NCI-H510A (cell line): ENCODE measurements at places on chromosomes 6 and 20.

DNA sequence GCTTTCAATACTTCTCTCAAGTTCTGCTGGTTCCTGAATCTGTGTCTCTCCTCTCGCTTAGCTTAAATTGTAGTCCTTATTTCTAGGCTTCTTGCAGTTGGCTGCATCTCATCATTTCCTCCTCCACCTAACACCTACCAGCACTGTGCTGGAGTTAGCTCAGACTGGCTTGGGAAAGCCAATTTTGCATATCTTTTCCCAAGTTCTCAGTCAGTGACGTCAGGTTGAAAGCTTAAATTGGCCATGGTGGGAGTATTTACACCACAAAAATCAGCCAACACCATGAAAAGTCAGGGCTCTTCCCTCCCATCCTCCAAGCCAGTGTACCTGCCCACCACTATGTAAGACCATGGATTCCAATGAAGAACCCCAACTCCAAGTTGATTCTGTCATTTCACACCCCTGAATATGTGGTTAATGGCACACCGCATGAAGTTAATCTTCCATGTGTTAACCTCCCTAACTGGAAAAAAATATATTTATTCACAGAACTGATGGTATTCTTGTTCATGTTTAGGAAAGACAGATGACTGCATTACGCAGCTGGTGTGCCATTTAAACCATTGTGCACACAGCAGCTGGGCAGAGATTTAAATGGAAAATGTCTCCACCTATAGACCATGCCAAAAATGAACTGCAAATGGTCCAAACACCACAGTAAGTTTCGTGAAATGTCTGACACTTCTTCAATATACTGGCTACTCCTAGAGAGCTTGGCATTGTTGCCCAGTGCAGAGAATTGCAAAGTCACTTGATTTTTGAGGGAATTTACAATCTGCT is 274.1 kb upstream of the MAP3K7 start:
- no peak for DNase-seq

GRCh38 chr6:120405947-120406346 is 928.3 kb downstream of the TBC1D32 start:
- DNase-seq, result no peak

DNA sequence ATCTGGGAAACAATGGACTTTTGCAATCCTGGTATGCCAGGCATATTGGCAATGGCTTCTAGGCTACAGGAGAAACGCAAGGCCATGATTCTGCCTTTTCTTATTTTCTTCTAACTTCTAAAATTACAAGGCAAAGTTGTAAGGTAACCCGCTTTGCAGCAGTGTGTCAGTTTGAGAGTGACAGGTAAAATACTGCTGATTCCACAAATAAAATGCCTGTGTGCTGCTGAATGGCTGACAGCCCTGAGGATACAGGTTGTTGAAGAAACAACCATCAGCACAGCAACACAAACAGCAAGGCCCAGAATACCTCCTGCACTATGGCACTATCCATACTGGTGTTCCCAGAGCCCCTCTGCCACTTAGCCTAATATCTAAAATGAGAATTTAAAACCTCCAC is 37.1 kb downstream of the SLC17A1 start:
- DNase-seq, result no peak

DNA sequence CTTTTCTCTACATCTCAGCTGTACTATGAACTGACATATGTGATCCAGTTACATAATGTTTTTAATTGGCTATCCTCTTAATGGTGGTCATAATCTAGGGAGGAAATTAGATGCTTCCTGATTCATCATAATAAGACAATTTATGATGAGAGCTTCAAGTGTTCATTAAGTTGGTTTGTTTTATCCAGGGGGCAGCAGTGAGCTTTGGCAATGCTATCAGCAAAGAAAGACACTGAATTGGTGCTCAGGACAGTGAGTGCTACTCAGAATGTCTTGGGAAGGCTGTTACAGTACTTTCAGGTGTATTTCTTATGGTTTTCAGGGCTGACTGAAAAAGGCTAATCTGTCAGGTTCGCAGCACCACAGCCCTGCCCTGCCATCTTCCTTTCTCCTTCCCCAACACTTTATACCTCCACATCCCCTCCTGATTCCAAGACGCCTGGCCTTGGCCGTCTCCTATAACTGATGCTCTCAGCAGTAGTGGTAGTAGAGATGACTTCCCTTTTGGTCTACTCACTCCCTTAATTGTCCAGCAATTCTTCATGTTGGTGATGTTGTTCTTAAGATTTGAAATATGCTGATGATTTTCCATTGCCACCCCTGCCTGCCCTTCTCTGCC is 67.0 kb upstream of the TNFAIP3 start:
- no peak for DNase-seq

GRCh38 chr20:35511814-35512420 is 17.5 kb downstream of the C20orf173 start:
- no peak for DNase-seq

- no peak for DNase-seq
Measured at GRCh38 chr6:160750276-160750689, 48.2 kb downstream of the PLG start.

DNA sequence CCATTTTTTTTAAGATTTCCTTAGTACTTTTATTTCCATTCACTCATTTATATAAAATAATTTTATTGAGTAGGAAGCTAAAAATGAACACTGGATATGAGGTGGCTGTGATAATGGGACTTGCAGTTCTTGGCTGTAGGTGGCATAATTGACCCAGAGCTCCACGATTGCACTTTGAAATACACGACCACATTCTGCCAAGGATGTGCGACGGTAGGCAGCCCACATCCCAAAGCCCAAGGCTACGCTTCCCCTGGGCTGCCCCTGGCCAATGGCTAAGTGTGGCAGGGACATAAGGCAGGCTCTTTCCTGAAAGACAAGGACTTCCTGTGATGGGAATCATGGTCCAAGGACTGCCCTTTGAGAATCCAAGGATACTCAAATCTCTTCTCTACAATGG is 43.7 kb upstream of the ADTRP start:
- DNase-seq, result no peak

DNA sequence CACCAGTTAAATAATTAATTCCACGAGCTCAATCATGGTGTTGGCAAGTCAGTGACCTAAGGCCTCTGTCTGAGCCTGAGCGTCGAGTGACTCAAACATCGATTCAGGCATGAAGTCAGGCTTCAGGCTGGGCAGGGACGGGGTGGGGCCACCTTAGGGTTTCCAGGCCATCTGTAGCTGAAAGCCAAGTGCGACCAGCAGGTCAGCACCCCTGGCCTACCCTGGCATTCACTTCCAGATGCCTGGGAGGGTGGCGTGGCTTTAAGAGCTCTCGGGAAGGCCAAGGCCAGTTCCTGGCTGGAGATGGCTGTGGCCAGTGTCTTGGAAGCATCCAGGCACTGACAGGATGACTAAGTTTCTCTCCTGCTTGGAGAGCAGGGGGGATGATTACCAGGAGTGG is 113.4 kb downstream of the DACT2 start:
- no peak for DNase-seq

DNA sequence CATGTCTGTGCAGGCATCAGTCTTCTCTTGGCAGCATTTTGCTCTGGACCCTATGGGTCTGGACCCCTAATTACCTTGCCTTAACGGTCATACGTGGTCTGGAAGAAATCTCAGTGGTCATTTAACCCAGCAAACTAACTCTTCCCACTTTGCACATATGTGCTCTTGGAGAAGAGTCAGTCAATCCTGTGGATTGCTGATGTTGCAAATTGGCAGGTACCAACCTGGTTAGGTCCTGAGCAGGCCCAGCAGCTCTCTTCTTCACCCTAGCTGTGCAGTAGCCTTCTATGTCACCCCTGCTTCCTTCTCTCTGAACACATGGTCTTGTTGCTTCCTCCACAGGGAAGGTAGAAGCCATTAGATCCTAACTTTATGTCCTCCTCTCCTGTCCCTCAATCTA is 1.6 kb downstream of the CEP43 start:
- no peak for DNase-seq

- no peak for DNase-seq
Measured at GRCh38 chr6:2396846-2397630, 151.6 kb upstream of the GMDS start.

DNA sequence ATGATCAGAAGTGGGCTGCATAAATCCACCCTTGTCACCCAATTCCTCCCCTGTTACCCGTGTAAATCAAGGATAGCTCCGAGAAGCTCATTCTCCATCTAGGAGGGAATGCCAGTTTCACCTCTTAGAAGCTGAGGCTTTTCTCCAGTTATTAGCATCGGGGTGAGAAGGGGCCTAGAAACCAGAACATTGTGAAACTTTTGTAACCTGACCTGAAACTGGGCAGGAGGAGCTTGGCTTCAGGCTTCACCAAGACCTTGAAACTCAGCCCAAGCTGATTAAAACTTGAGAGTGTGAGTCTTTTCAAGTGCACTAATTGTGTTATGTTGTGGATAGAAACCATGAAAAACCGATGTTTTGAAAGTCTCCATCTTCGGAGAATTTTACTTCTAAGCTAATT is 103.1 kb downstream of the BMP2 start:
- DNase-seq, result no peak

- no peak for DNase-seq
Measured at GRCh38 chr6:11233673-11234573, 1.5 kb upstream of the NEDD9 start.

- DNase-seq, result no peak
Measured at GRCh38 chr6:24543683-24544082, 48.9 kb downstream of the ALDH5A1 start.

GRCh38 chr20:17867131-17867925 is 101.3 kb downstream of the SNX5 start:
- DNase-seq, result no peak

GRCh38 chr6:133392015-133392414 is 150.9 kb downstream of the EYA4 start:
- no peak for DNase-seq

DNA sequence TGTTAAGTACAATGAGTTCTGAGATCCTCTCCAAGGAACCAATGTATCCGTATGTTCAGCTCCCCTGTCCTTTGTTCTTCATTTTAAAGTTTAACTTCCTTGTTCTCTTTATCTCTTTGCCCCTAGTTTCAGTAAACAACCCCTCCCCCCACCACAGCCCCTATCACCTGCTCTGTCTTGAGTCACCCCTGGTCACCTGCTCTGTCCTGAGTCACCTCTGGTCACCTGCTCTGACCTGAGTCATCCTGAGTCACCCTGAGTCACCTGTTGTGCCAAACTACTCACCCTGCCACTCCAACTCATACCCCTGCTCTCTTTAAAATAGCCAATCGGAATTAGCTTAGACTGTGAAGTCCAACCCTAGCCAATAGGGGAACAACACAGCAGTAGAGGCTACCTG is 288.7 kb upstream of the CDYL start:
- DNase-seq, result no peak

DNA sequence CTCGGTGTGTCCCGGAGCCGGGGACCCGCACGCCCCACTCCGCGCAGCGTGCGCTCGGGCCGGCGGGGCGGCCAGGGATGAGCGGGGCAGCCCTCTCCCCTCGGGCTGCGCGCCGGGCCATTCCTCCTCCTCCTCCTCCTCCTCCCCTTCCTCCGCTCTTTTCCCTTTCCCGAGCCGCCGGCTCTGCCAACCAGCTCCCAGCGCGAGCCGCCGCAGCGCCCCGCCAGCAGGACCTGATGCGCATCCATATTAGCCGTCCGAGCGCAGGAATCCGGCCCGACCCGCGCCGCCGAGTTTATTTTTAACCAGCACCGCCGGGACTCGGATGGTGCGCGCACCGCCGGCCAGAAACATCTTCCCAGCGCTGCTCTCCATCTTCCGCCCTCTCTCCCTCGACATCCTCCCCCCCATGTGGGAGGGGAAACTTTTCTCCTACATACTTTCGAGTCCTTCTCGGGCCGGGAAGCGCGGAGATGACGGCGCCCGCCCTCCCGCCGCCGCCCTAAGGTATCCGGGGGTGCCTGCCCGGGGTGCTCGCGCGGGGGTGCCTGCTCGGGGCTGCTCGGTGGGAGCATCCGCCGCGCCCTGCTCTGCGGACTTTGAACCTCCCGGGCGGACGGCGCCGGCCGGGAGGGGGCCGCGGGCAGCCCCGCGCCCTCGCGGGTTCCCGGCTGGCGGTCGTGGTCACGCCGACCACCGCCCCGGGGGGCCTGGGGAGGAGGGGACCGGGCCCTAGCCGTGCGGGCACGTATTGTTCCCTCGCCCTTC is 619 bp downstream of the RREB1 start:
- no peak for DNase-seq

DNA sequence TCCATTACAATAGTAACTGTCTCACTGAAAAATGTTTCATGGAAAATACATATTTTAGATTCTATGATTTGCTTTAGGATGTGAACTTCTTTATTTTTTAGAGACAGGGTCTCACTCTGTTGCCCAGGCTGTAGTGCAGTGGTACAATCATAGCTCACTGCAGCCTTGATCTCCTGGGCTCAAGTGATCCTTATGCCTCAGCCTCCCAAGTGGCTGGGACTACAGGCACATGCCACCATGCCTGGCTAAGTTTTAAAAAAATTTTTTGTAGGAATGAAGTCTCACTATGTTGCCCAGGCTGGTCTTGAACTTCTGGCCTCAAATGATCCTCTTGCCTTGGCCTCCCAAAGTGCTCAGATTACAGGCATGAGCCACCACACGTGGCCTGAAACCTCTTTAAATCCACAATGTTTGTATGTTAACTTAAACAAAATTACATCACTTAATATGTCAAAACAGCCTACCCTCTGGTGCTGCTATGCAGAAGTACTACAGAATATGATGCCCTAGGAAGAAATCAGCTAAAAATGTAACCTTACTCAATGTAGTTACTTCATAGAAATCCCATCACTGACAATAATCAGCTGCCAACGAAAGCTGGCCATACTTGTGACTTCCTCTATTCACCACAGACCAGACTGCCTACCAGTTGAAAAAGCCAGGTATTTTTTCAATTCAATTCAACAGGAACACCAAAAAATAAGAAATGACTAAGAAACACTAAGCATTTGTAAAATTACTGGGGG is 17.6 kb downstream of the EEF1A1 start:
- DNase-seq, result no peak

DNA sequence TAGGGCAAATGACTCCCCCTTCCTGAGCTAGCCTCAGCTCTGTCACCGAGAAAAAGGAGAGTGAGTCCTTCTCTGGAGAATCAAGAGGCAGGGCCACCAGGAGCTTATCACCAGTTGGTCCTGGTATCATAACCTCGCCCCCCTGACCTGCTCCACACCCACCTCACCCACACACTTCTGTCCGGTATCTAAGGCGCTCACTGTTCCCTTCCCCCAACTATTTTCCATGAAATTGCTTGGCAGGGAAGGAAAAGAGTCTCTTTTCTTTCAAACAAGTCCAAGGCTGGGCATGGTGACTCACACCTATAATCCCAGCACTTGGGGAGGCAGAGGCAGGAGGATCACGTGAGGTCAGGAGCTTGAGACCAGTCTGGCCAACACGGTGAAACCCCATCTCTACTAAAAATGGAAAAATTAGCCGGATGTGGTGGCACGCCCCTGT is 77.6 kb downstream of the ZMYND8 start:
- no peak for DNase-seq

DNA sequence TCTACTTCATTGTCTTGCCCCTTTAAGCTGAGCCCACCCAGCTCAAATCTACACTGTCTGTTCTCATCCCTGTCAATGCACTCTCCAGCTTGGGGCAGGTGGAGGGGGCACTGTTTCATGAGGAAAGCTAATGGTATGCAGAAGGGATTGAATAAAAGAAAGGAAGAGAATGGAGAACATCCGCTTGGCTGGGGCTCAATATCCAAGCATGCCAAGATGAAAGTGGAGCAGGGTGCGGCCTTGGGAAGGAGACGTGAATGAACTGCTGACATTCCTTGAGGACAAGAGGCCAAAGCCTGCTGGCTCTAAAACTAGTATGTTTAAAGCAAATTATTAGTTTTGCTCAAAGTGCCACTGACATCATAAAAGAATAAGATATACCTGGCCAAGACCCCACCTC is 24.2 kb downstream of the AKAP12 start:
- DNase-seq, result no peak
